ENCODE measurements at places on chromosomes 5 and 9. TPM values are rescaled to one million over a fixed set of nuclear protein-coding genes. Genes with fewer than 3 reads are reported as not detected.

The SUSD1 gene
- 11.5 TPM for total RNA-seq

The WDR31 gene
- 0.95 TPM for total RNA-seq

The MZB1 gene
- 0.09 TPM for total RNA-seq

The RORB gene
- total RNA-seq = not detected

The GABRA1 gene
- not detected for total RNA-seq

The ORM2 gene
- not detected for total RNA-seq

The FAM200C gene
- 1.9 TPM for total RNA-seq

The TAF1L gene
- not detected for total RNA-seq

The PRDM9 gene
- total RNA-seq = not detected

The HINT1 gene
- 488 TPM for total RNA-seq

The BAAT gene
- total RNA-seq = 0.55 TPM

The PFN3 gene
- not detected for total RNA-seq

The ZFP62 gene
- total RNA-seq = 9.7 TPM

The PPP3R2 gene
- not detected for total RNA-seq

The NSG2 gene
- total RNA-seq = 0.08 TPM

The ABLIM3 gene
- total RNA-seq = 19.5 TPM

The GTF3C4 gene
- total RNA-seq = 18.6 TPM

The CARTPT gene
- total RNA-seq = not detected

The TAF11L4 gene
- not detected for total RNA-seq

The PITX1 gene
- total RNA-seq = 32.5 TPM

The ZBTB26 gene
- total RNA-seq = 2.2 TPM

The KCTD16 gene
- total RNA-seq = 0.05 TPM

The PDLIM7 gene
- 93.5 TPM for total RNA-seq

The GRM6 gene
- total RNA-seq = not detected

The ADAMTSL2 gene
- total RNA-seq = not detected

The EIF4E1B gene
- total RNA-seq = not detected

The SEMA5A gene
- not detected for total RNA-seq

The INSL4 gene
- 17.0 TPM for total RNA-seq

The PCDHB3 gene
- total RNA-seq = not detected

The ELOVL7 gene
- total RNA-seq = 14.3 TPM

The ERAP2 gene
- 1.2 TPM for total RNA-seq

Data from A549 treated with CORT108297 at 1 μM for 4 hours (cell line).